ENCODE measurements at places on chromosomes 1 and 21. TPM values are rescaled to one million over a fixed set of nuclear protein-coding genes. Genes with fewer than 3 reads are reported as not detected.

SLAMF9 gene
- not detected for total RNA-seq

CCDC17 gene
- total RNA-seq: 5.4 TPM

TCP10L gene
- total RNA-seq: 0.89 TPM

AIRE gene
- total RNA-seq: not detected

ZZZ3 gene
- total RNA-seq: 76.1 TPM

DNA sequence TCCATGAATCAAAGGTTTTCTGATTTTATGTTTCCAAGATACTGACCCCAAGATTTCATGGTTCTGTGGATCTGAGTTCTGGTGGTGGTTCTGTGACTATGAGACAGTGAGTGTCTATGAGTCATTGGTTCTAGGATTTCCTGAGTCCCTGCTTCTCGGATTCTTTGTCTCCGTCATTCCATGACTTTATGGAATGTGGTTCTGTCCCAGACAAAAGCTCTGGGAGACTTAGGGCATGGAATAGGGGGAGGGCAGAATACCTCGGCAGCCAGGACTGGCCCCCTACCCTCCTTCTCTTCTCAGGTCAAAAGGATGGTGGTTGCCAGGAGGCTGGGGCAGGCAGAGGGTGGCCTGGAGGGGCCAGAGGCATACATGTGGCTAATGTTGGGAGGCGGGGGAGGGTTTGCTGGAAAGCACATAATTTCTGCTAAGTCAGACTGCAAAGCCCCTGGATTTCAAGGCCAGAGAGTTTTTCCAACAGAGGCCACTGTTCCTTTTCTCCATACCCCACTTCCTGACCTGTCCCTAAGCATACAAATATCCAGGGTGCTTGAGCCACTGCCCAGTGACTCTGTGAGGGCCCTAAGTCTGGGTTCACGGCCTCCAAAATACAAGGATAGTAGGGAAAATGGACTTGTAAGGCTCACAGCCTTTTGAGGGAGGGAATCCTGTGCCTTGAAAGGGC is 17.2 kb downstream of the CDCP2 start:
- DNase-seq: no peak

DNA sequence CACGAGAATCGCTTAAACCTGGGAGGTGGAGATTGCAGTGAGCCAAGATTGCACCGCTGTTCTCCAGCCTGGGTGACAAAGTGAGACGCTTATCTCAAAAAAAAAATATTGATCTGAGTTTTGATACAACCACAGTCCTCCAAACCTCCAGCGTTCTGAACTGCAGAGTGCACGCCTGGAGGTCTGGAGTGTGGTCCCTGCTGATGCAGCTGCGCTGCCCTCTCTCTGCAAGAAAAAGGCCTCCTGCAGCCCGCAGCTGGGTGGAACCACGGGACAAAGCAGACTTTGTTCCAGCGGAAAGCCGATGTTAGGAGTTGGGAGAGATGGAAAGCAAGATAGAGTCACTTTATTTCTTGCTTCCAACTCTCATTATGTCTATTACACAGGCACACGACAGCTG is 144.9 kb upstream of the SOD1 start:
- DNase-seq: no peak

DNA sequence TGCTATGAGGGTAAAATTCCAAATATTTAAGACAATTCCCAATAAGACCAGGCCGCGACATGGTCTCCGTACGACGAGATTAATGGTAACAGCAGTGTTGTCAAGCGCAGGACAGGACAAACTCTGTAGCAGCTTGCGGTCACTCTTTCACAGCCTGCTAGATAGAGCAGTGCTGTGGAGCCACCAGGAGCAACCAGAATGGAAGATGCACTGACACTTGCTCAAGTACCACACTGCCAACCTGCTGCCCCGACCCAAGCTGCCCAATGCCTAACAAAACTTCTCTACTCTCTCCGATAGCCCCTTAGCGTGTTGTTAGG is 636 bp downstream of the WARS2 start:
- no peak for DNase-seq

- DNase-seq: peak; percentile 75
Measured at GRCh38 chr1:26145041-26145959, 13.6 kb upstream of the FAM110D start.

DNA sequence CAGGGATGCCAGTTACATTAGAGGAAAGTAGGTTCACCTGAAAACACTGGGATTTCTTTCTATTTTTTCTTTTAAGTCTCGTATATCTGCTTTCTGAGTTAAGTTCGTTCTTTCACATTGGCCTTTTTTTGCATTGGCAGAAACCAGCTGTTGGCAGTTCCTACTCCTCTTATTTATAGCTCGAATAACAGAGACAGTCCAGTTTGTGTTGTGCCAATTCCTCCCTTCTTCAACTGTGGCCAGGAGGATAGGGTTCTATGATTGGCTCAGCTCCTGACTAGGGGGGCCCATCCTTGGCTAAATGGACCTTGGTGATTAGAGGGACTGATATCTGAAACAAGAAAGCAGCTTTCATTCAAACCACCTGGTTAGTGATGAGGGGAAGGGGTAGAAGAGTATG is 115.8 kb downstream of the RPS6KC1 start:
- no peak for DNase-seq

- peak; percentile 75 for DNase-seq
Measured at GRCh38 chr1:206766251-206766856, 4.2 kb upstream of the IL19 start.

- DNase-seq: no peak
Measured at GRCh38 chr21:45747802-45748445, 104.4 kb downstream of the PCBP3 start.

GRCh38 chr1:172476218-172476811 is 32.4 kb upstream of the PIGC start:
- no peak for DNase-seq

- DNase-seq: no peak
Measured at GRCh38 chr1:29256394-29256793, 20.1 kb downstream of the PTPRU start.

- no peak for DNase-seq
Measured at GRCh38 chr1:150876119-150876454, 312 bp downstream of the ARNT start.

DNA sequence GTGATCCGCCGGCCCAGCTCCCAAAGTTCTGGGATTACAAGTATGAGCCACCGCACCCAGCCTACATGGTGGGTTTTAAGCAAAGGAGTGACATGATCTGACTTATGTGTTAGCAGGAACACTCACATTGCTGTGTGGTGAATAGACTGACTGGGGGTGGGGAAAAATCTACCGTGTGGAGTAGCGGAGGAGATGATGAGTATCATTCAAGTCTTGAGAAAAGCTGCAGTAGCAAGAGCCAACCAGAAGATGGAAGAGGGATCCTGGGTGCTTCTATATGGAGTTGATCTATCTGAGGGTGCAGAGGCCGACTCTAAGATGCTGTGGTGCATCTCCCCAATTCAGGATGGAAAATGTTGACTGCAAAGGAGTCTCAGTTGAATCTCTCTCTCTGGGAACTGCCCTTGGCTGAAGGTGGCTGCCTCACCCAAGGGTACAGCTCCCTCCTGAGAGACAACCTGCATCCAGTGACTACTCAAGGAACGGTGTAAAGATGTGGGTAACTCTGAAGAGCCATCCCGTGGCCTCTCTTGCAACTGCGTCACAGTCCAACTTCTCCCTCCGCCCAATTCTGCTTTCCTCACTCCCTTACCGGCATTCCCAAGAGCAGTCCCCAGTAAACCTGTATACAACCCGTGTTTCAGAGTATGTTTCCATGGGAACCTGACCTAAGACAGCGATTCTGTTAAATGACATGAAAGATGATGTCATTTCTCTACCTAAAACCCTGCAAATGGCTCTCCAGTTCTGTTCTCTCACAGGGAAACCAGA is 7.4 kb upstream of the B3GALNT2 start:
- no peak for DNase-seq

DNA sequence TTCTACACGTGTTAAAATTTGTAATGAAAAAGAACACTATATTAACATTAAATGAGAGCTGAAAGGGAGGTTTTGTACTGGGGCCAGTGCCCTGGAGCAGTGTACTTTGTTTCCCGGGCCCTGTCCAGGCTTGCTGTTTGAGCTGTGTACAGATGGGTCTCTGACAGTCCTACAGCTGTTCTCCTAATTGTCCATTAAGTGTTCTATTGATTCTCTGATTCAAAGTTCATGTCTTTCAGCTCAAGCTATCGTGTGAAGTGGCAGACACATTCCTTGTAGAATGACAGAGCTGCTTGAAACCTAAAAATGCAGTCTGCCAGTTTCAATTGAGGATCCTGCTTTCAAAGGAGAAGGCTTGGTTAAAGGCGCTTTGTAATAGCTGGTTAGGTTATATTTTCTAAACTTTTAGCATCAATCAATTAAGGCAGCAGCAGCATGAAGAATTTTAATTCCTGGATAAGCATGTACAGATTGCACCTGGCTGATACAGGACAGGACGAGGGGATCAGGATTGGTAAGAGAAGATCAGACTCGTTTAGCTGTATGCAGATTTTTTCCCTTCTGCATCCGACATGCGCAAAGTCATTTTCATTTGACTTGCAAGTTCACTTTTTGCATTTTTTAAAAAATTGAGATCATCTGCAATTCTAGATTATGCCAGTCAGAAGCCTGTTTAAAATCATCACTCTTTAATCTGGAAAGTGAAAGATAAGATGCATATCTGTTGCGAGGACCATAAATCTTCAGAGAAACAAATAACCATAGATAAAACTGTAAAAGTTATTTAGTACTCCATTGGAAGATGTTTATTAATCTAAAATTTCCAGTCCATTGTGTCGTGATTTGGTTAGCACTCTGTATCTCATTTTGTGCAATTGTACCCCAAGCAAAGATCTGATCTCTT is 98.5 kb downstream of the ATG4C start:
- DNase-seq: no peak

- DNase-seq: peak; percentile 50
Measured at GRCh38 chr1:27296773-27297291, 25.1 kb upstream of the TMEM222 start.

- no peak for DNase-seq
Measured at GRCh38 chr1:30063621-30064280, 659.6 kb downstream of the MATN1 start.

- no peak for DNase-seq
Measured at GRCh38 chr1:98371764-98372163, 289.8 kb upstream of the SNX7 start.

DNA sequence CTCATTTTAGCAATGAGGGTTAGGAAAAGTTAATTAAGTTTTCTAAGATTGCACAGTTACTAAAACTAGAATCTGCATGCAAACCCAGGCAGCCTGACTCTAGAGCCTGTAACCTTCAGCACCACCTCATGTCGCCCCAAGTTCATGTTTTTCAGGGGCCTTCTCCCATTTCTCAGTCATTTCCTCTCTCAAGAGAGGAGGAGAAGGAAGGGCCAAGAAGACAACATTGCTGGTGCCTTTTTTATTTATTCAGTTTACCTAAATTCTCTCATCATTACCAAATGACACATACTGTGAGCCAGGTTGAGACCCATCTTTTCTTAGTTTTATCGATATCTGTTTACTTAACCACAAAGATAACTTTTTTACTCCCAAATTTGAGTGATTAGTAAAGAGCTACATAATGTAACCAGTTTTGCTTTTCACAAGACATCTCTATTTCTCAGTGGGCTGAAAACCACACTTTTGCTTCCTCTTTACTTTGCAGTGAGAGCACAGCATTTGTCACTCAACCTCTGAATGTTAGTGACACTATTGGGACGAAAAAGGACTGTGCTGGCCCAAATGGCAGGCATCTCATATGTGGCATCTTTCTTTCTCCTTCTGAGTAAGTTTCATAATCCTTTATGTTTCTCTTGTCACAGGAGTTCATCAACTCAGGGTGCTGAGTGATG is at the start of gene CD101:
CD101 (plus strand) TSS at position 507 of the 674 bp plus-strand sequence; CDS start at position 565, 58 bp downstream.
- DNase-seq: no peak

DNA sequence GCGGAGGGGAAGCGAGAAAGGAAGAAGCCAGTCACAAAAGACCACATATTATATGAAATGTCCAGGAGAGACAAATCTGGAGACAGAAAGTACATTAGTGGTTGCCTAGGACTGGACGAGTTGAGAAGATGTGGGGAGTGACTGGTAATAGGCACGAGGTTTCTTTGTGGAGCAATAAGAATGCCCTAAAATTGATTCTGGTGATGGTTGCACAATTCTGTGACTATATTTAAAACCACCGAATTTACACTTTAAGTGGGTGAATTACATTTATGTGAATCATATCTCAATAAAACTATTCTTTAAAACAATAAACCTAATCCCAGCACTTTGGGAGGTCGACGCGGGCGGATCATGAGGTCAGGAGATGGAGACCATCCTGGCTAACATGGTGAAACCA is 63.1 kb downstream of the ZNF281 start:
- DNase-seq: no peak

- no peak for DNase-seq
Measured at GRCh38 chr1:5620997-5621396, 371.2 kb downstream of the NPHP4 start.

GRCh38 chr1:16605532-16606505 is 7.5 kb downstream of the NBPF1 start:
- no peak for DNase-seq

GRCh38 chr21:17501107-17502006 is 11.5 kb upstream of the CXADR start:
- DNase-seq: no peak

DNA sequence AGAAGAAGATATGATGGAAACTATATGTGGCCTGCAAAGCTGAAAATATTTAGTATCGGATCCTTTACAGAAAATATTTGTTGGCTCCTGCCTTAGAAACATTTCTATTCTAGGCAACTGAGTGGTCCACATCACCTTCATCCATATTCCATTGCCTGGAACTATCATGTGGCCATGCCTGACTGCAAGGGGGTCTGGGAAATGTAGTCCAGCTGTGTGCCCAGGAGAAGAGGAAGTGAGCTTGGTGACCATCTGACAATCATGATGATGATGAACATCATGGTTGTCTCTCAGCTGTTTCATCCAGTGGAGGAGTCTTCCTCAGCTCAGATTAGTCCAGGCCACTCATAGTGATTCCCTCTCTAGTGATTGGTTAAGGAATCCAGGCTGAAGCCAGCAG is 61.8 kb upstream of the IFNLR1 start:
- DNase-seq: no peak

DNA sequence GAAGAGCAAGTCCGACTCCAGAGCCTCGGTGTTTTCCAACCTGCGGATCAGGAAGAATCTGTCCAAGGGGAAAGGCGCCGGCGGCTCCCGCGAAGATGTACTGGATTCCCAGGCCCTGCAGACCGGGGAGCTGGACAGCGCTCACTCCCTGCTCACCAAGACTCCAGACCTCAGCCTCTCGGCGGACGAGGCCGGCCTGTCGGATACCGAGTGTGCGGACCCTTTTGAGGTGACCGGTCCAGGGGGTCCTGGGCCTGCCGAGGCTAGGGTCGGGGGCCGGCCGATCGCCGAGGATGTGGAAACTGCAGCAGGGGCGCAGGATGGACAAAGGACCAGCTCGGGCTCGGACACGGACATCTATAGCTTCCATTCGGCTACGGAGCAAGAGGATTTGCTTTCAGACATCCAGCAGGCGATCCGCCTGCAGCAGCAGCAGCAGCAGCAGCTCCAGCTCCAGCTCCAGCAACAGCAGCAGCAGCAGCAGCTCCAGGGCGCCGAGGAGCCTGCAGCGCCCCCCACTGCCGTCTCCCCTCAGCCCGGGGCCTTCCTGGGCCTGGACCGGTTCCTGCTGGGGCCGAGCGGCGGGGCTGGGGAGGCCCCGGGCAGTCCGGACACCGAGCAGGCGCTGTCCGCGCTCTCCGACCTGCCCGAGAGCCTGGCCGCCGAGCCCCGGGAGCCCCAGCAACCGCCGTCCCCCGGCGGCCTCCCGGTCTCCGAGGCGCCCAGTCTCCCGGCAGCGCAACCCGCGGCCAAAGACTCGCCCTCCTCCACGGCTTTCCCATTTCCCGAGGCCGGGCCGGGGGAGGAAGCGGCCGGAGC is 827 bp downstream of the FMN2 start:
- DNase-seq: no peak
